ENCODE measurements at places on chromosomes 5 and 9. TPM values are rescaled to one million over a fixed set of nuclear protein-coding genes. Genes with fewer than 3 reads are reported as not detected.

KCNV2 gene
- total RNA-seq = not detected

SH3TC2 gene
- total RNA-seq = 2.0 TPM

KIF20A gene
- 2.5 TPM for total RNA-seq

TRPM6 gene
- 9.1 TPM for total RNA-seq

ACSL6 gene
- 0.49 TPM for total RNA-seq

FOXE1 gene
- 7.9 TPM for total RNA-seq

CA9 gene
- 0.98 TPM for total RNA-seq

DNA sequence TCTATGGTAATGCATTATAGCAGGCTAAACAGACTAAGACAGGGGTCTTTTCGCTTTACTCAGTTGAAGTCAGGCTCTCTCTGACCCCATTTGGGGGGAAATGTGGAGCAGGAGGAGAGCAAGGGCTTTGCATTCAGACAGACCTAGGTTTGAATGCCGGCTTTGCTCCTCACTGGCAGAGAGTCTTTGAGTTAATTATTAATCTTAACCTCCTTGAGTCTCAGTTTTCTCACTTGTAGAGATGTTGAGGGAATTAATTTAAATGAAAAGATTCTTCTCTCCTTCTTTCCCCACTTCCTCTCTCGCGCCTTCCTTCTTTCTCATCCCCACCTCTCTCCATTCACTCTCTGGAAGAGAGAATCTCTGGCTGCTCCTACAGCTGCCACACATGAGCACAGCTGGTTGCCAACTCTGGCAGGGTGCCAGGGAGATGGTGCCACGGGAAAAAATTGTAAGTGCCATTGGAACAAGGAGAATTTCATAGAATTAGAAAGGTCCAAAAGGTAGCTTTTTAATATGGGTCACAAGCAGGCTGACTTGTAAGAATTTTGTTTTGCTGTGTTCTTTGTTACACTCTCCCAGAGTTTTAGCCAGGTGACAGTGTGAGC lies 25.2 kb upstream of the GLRA1 start:
- no peak for DNase-seq

DNA sequence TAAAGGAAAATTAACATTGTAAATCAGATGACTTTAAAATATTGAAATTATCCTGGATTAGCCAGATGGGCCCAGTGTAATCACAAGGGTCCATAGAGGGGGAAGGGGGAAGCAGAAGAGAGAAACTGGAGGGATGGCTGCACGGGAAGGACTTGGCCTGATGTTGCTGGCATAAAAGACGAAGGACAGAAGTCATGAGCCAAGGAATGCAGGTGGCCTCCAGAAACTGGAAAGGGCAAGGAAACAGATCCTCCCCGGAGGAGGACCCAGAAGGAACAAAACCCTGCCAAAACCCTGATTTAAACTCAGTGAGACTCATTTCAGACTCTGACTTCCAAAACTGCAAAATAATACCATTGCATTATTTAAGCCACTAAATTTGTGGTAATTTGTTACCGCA lies 100.2 kb downstream of the ADAMTS2 start:
- no peak for DNase-seq

- no peak for DNase-seq
These were observed 278.7 kb upstream of the TYRP1 start for GRCh38 chr9:12414514-12414913.

DNA sequence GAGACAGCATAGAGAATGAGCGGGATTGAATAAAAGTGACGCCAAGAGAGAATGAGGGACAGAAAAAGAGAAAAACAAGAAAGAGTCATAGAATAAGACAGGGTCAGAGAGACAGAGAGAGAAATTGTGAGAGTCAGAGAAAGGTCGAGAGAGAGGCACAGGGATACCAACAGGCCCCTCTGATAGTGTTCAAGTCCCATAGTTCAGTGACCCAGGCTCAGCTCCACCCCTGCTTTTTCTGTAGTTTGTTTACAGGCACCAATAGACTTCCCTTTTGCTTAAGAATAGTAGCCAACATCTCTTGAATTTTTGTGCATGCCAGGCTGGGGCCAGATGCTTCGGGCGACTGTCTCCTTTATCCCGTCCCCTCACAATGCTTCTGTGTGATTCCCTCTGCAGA lies 62.5 kb downstream of the ARHGEF37 start:
- DNase-seq = no peak

DNA sequence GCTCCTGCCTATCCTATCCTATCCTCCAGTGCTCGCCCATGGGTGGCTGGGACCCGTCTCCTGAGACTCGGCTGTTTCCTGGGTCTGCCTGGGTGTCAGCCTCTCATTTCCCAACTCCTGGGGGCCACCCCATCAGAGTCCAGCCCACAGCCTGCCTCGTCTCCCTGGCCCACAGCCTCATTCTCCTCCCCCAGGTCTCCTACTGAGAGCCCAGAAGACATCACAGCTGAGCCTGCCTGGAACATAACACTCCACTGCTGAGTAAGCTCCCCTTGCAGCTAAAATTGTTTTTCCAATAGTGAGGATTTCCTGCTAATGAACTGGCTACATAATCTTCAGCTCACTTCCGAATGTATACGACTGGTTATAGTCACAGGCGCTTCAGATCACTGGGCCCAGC lies 95.3 kb downstream of the TTLL11 start:
- DNase-seq = peak; percentile 6

DNA sequence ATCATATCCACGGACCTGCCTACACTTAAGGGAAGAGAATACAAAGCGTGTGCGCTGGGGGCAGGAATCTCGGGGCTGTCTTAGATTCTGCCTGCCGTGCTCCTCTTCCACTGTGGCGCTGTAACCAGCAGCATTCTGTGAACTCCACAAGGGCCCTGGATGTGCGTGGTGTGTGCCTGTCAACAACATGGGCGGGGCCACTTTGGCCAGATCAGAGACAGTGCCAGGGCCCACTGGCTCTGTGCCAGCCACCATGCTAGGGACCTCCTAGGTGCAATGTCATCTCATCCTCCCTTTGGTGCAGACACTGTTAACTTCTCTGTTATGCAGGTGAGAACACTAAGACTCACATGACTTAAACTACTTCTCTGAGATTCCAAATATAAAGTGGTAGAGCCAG lies 113.7 kb downstream of the COL23A1 start:
- no peak for DNase-seq

GRCh38 chr5:26700759-26701384 lies 337.5 kb downstream of the CDH9 start:
- DNase-seq = no peak

- no peak for DNase-seq
These were observed 1.4 kb downstream of the OTULIN start for GRCh38 chr5:14665949-14666348.

- DNase-seq = peak; percentile 78
These were observed 70.0 kb downstream of the AMBP start for GRCh38 chr9:114007991-114008666.

All from vagina (tissue), 2 donors.